ENCODE measurements at places on chromosomes 5 and 9.

- DNase-seq = no peak
These were observed 2.0 kb upstream of the CEP72 start for GRCh38 chr5:610011-610743.

DNA sequence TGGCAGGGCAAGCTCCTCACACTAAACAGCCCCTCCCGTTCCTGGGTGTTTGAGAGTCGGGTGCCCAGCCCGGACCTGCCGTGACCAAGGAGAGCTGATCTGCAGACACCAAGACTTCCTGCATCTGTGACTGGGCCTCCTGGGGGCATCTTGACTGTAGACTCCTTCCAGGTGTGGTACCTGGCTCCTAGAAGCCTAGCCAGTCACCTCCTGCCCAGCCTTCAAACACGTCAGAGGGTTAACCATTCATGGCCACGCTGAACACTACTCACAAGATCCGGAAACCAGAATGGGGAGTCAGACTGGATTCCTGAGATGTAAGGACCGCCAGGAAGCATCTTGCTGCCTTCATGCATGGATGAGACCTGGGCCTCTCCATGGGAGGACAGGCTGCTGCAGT lies 3.7 kb upstream of the LCN2 start:
- DNase-seq = no peak

DNA sequence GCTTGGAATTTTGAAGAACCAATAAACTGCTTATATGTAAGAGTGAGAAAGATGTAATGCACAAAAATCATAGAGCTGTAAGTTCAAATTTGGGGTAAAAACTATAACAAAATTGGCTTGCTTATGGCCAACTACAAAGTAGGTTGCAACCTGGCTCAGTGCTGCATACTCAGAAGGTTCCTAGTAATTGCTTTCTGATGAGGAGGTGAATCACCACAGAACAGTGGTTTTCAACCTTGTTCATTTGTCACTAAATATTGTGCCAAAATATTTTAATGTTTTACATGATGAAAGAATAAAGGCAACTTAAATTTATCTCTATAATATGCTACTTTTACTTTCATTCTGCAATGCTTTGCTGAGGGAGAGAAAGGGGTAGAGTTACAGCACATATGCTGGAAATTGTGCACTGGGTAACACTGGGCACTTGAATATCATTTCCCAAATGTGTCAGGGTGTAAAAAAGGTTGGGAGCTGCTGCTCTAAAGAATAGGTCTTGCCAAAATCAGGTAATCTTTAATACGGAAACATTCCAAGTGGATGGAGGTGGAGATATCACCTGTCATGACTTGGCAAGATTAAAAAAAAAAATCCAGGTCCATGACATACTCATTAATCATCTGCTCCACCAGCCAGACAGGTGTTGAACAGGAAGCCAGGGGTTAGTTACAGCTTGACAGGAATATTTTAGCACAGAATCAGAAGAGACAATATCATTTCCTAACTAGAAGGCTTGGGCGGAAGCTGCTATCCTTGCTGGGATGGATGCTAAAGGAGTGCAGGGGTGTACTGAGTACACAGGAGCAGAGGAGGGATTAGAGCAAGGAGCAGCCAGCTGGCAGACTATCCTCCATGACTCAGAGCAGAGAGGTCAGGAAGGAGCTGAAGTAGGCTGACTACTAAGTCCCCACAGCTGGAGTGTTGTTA lies 34.6 kb upstream of the CCL21 start:
- no peak for DNase-seq

GRCh38 chr5:142862594-142862993 lies 92.4 kb downstream of the ARHGAP26 start:
- no peak for DNase-seq
